Fibroblast of skin of right quadriceps (primary cell): ENCODE measurements at places on chromosomes 13 and 19.

- DNase-seq = no peak
Measured at GRCh38 chr19:58042495-58043340, 8.9 kb downstream of the ZSCAN1 start.

- no peak for DNase-seq
Measured at GRCh38 chr19:50522881-50523280, 9.2 kb upstream of the ASPDH start.

DNA sequence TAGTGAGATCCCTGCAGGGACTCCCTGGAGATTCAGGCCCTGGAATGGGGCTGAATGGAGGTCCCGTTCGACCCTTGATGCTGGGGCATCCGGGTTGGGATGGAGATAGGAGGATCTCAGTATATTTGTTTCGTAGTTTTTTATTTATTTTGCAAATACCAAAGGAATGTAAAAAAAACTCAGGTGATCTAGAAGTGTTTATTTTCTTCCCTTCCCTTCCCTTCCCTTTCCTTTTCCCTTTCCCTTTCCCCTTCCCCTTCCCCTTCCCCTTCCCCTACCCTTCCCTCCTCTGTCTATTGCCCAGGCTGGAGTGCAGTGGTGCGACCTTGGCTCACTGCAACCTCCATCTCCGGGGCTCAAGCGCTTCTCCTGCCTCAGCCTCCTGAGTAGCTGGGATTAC is 4.5 kb downstream of the GTPBP3 start:
- DNase-seq = no peak

DNA sequence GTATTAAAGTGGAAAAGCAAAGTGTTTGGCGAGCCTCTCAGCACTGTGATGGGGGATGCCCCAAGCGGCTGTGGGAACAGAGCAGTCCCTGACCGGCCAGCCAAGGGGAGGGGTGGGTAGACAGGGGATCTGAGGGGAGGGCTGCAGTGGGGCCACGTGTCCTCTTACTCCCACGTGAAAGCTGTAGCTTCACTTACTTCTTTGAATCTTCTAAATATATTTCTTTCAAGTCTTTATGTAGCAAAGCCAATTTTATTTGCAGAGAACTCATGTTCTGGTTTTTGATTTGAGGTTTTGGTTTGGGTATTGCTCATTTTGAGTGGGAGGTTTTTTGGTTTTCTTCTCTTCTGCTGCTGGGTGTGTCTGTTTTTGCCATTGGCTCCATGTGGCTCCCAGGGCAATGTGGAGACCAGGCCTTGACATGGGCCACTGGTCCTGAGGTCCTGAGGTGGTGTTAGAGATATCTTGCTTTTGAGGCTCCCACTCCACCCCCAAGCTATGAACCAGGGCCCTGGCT is 17.7 kb upstream of the OVOL3 start:
- no peak for DNase-seq

- no peak for DNase-seq
Measured at GRCh38 chr19:5016781-5017180, 47.9 kb downstream of the KDM4B start.

GRCh38 chr13:41199526-41199925 is 5.2 kb upstream of the KBTBD7 start:
- no peak for DNase-seq
